ENCODE measurements at places on chromosomes 3 and 15. TPM values are rescaled to one million over a fixed set of nuclear protein-coding genes. Genes with fewer than 3 reads are reported as not detected.

CRABP1 gene
- polyA plus RNA-seq, result not detected

CXCR6 gene
- not detected for polyA plus RNA-seq

LCTL gene
- 7.0 TPM for polyA plus RNA-seq

TLR9 gene
- 0.05 TPM for polyA plus RNA-seq

CNTN4 gene
- polyA plus RNA-seq, result not detected

CFAP44 gene
- polyA plus RNA-seq, result 1.3 TPM

GATA2 gene
- polyA plus RNA-seq, result 6.1 TPM

PRSS50 gene
- polyA plus RNA-seq, result not detected

TTLL13 gene
- 0.07 TPM for polyA plus RNA-seq

AGBL1 gene
- polyA plus RNA-seq, result not detected

ACVR2B gene
- 1.0 TPM for polyA plus RNA-seq

RASGRF1 gene
- polyA plus RNA-seq, result 0.22 TPM

CKMT1A gene
- polyA plus RNA-seq, result not detected

CPN2 gene
- not detected for polyA plus RNA-seq

GOLGA8M gene
- 0.22 TPM for polyA plus RNA-seq

GPR160 gene
- polyA plus RNA-seq, result 0.07 TPM

RNU5B-1 gene
- not detected for polyA plus RNA-seq

KCNH8 gene
- not detected for polyA plus RNA-seq

HOMER2 gene
- polyA plus RNA-seq, result 0.61 TPM

CERS3 gene
- not detected for polyA plus RNA-seq

STT3B gene
- polyA plus RNA-seq, result 112 TPM

MYO5A gene
- 31.4 TPM for polyA plus RNA-seq

GOLGA8G gene
- not detected for polyA plus RNA-seq

Data from AG04450 (cell line).